ENCODE measurements at places on chromosomes 2 and 18.

- DNase-seq = no peak
These were observed 71.4 kb downstream of the HNMT start for GRCh38 chr2:138035608-138036217.

GRCh38 chr18:43563780-43564179 is 286.5 kb upstream of the SYT4 start:
- DNase-seq = no peak

DNA sequence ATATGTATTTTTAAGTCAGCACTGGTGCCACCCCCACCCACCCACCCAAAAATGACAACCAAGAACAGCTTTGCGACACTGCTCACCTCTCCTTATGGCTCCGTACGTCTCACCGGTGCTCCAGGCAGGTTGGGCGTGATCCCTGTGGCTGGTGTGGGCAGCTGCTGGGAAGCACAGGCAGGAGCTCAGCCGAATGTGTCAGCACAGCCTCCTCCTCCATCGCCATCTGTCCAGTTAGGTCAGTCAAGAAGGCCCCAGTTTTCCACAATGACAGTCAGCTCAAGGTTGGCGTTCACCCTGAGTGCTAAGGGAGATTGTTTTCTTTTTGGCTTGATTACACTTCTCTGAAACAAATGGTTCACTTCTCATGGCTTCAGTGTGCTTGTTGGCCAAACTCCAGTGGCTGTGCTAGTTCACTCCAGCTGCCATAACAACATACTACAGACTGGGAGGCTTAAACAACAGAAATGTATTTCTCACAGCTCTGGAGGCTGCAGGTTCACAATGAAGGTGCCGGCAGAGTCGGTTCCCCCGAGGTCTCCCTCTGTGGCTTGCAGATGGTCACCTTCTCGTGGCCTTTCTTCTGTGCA is 30.2 kb downstream of the AMER3 start:
- no peak for DNase-seq

- DNase-seq = no peak
These were observed 109.8 kb upstream of the FZD5 start for GRCh38 chr2:207879536-207879935.

- DNase-seq = no peak
These were observed 146.3 kb downstream of the GCA start for GRCh38 chr2:162490052-162490717.

- DNase-seq = no peak
These were observed 205.8 kb downstream of the ZNF385B start for GRCh38 chr2:179655627-179656026.

DNA sequence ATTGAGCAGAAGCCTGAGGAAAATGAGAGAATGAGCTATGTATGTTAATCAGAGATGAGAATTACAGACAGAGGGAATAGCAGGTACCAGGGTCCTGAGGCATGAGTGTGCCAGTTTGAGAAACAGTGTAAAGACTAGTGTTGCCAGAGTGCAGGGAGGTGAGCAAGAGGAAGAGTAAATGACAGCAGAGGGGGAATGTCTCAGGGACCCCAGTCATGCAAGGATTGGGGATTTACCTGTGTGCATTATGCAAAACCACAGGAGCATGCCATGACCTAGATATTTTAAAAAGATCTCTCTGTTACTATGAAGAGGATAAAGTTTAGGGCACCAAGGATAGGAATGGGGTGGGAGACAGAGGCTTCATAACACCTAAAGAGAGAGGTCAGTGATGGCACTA is 72.1 kb downstream of the TTC32 start:
- no peak for DNase-seq

DNA sequence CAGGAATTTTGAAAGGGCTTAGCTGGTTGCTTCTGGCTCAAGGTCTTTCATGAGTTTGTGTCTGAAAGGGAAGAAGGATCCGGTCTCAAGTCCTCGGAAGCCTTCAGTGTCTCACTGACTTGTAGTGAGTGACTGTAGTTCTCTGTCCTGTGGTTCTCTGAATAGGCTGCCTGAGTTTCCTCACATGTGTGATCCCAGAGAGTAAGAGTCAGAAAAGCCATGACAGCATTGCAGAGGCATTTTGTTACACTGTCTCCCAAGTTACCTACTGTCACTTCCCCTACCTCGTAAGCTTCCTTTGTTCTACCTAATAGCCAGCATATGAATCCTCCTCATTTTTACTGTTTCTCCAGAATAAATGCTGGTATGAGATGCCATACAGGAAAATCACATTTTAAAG is 709.1 kb upstream of the CHAC2 start:
- DNase-seq = no peak

DNA sequence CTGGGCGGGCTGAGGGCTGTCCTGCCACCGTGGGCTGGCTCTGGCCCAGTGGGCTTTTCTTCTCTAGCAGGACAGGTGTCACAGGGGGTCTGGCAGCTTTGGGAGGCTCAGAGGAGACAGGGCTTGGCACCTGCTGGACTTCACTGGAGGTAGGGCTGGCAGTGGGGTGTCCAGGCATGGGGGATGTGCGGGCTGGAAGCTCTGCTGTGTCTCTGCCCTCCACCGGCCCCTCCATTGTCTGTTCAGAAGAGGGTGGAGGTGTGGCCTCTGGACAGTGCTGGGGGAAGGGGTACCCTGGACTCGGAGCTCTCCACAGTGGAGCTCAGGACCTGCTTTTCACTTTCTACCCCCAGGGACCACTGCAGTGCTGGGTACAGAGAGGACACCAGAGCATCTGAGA is 9.2 kb downstream of the PTPRN start:
- DNase-seq = no peak

- no peak for DNase-seq
These were observed 30.8 kb upstream of the ODC1 start for GRCh38 chr2:10478916-10479315.

DNA sequence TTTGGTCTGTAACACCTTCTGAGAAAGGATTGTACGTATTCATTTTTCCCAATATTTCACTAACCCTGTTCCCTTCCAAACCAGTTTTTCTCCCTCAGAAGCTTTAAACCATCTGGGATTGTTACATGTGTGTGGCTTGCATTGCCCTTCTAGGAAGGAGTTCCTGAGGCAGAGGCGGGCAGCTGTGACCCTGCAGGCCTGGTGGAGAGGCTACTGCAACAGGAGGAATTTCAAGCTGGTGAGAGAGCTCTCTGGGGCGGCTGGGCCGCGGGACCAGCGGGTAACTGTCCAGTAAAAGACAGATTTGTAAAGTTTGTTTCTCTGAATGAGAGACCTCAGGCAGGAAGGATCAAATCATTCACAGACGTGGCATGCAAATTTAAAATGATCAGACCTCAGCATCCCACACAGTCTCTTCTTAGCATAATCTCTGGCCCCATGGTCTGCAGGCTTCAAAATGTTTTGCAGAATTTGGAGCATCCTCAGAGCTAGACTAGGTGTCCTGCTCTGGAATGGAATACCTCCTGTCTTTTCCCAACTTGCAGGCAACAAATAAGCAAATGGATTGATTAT is 40.2 kb upstream of the GPR17 start:
- no peak for DNase-seq

- DNase-seq = no peak
These were observed 76.0 kb upstream of the DSG1 start for GRCh38 chr18:31241900-31242409.

- peak; percentile 9 for DNase-seq
These were observed 108.9 kb downstream of the CD226 start for GRCh38 chr18:69838620-69839411.

GRCh38 chr2:88733155-88733902 is 41.9 kb downstream of the RPIA start:
- DNase-seq = no peak

- no peak for DNase-seq
These were observed 24.6 kb downstream of the RAMP1 start for GRCh38 chr2:237883951-237884446.

- no peak for DNase-seq
These were observed 51.0 kb upstream of the NXPH2 start for GRCh38 chr2:138831154-138831553.

DNA sequence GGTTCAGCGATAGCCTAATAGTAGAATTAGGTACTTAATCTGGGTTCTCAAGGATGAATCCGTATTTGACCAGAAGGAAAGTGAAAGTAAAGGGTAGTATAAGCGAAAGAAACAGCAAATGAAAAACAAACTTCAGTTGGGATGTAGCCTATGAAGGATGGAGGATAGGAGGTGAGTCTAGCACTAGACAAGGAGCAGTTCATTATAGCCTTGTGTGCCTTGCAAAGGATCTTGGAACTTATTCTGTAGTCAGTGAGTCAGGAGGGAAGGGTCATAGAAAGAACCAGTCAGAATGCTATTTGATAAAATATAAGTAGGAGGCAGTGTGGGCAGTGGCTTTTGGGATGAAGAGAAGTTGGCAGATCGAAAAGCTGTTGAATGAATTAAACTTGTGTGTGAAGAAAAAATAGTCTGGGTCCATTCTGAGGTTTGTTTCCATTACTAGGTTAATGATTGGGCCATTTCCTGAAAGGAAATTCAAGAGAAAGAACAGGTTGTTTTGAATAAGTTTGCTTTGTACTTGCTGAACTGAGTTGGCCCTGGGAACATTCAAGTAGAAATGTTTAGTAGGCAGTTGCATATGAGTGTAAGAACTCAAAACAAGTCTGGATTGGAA is 48.5 kb downstream of the ANKRD12 start:
- no peak for DNase-seq

DNA sequence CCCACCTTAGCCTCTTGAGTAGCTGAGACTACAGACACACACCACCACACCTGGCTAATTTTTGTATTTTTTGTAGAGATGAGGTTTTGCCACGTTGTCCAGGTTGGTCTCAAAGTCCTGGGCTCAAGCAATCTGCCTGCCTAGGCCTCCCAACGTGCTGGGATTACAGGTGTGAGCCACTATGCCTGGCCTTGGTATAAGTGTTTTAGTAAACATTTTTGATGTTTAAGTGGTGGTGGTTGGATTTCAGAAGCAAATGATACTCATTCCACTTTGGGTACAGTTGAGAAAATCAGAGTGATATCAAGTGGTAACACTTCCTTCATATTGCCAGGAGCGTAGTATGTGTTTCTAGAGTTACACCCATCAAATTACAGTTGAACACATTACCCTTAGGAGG is 25.4 kb downstream of the ACADL start:
- no peak for DNase-seq

- DNase-seq = no peak
These were observed 848 bp downstream of the VRK2 start for GRCh38 chr2:58047373-58047935.

- DNase-seq = no peak
These were observed 201.4 kb downstream of the AFF3 start for GRCh38 chr2:99940963-99941362.

GRCh38 chr2:12950957-12951656 is 234.4 kb downstream of the TRIB2 start:
- DNase-seq = no peak

DNA sequence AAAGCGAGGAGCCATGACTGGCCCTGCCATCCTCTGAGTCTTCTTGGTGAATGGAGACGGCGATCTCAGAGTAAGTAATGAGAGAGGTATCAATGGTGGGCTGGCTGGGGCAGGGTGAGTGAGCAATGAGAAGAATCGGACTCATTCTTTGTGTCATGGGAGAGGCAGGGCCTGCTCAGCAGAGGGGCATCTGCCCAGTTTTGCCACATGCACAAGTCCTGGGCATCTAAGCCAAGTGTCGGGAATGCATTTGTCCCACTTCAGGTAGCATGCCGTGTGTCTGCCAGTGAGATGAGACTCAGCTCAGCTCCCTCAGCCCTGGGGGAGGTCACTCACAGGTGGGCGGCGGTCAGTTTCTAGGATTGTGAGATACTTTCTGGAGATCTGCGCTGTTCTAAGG is 791.0 kb upstream of the RAB6C start:
- no peak for DNase-seq

GRCh38 chr2:84649058-84649457 is 132.8 kb downstream of the DNAH6 start:
- no peak for DNase-seq

DNA sequence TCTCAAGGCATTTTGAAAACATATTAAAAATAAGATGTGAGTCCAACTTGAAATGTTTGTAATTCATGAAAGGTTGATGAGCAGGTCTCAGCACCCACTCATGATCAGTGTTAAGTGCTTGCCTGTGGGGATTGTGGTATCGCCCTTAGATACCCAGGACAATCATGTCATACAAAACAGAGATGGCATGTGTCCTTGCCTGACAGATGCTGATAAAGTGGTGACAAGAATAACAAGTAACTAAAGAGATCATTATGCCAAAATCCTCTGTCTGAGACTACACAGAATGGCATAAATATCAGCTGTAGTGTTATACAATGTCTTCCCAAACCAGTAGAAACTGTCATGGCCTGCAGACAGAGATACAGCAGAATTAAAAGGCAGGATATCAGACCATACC is 930.3 kb downstream of the SUCLG1 start:
- DNase-seq = no peak

GRCh38 chr18:11147962-11148679 is 1.2 kb downstream of the PIEZO2 start:
- DNase-seq = no peak

DNA sequence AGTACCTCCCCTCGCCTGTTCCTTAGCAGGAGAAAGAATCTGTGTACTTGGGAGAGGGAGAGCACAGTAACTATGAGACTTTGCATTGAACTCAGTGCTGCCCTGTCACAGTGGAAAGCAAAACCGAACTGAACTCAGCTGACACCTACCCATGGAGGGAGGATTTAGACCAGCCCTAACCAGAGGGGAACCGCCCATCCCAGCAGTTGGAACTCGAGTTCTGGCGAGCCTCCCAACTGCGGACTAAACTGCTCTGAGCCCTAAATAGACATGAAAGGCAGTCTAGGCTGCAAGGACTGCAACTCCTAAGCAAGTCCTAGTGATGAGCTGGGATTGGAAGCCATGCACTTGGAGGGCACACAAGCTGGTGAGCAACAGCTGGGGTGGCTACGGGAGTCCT is 110.4 kb downstream of the GRB14 start:
- DNase-seq = no peak

GRCh38 chr2:127516041-127516762 is 10.1 kb downstream of the IWS1 start:
- no peak for DNase-seq

GRCh38 chr2:179268277-179268925 is 3.8 kb upstream of the SESTD1 start:
- DNase-seq = no peak

DNA sequence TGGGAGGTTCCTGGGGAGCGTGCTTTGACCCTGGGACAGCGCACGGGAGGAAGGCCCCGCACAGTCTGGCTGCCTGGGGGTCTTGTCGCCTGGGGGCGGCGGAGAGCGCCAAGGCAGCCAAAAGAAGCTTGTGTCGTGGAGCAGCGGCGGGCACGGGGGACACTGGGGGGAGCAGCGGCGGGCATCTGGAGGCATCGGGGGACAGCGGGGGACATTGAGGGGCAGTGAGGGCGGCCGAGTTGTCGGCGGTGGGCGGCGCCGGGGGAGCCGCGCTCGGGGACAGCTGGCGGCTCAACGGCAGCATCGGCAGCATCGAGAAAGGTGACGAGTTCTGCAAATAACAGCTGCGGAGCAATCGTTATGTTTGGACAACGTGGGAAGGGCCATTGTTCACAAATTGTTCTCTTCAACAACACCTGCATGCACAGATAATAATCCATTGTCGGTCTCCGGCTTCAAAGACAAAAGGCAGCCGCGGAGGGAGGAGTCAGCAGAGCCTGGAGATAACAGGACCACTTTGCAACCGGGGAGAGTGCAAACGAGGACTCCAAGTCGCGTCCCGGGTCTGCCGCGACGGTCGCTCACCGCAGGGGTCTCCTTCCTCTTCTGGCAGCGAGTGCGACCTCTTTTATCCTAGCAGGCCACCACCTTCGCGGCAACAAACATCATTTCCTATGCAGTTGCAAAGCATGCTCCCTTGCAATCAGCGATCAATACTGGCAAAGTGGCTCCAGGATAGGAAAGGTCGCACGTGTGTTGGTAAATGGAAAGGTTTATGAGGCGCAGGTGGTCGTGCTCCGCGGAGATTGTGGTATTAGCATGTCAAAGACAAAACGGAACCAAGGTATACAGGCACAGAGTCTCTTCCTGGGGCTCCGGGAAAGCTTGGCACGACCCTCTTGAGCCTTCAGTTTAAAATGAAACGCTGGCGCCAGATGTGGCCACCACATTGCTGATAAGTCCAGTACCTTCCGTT is 132.3 kb upstream of the DLX2 start:
- DNase-seq = no peak
